ENCODE measurements at places on chromosomes 1 and 21. TPM values are rescaled to one million over a fixed set of nuclear protein-coding genes. Genes with fewer than 3 reads are reported as not detected.
A peak's percentile ranks its signal among the peaks of the same experiment; 100 is the strongest.

DNA sequence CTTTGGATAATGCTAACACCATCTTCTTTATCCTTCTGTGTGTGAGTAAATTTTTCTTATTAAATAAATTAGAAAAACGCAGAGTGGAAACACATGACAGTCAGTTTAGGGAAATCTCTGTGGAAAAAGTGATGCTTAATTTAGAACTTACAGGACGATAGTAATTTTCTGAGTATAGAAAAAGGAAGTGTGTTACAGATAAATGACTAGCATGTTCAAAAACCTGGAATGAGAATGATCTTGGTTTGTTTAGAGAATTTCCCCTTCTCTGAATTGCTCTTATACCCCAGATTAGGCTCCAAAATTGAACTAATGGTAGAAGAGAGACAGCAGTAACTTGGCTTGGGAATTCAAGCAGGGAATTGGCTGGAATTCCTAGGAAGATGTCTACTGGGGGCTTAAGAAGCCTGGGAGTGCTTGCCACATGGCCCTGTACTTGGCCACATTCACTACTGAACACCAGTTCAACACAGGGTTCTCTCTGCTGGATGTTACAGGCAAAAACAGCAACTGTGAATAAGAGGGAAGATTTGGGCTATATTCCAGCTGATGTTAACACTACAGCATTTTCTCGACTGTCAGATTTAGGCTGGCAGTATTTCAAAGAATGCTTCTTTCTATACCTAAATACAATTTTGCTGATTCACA is 1004.2 kb downstream of the TTLL7 start:
- DNase-seq: no peak
- no peak overlapping the region for H3K4me3 ChIP-seq
- H3K27me3 ChIP-seq: no peaks in the 10 kb centered on the region
- H3K27ac ChIP-seq: no peak overlapping the region
- no peaks in the 10 kb centered on the region for H3K36me3 ChIP-seq
- no peaks in the 10 kb centered on the region for H3K4me1 ChIP-seq

GRCh38 chr1:72283022-72283306 is 625 bp upstream of the NEGR1 start:
- DNase-seq: no peak
- peaks cover 2% of the 10 kb centered on the region for H3K27me3 ChIP-seq
- no peak overlapping the region for H3K27ac ChIP-seq

DNA sequence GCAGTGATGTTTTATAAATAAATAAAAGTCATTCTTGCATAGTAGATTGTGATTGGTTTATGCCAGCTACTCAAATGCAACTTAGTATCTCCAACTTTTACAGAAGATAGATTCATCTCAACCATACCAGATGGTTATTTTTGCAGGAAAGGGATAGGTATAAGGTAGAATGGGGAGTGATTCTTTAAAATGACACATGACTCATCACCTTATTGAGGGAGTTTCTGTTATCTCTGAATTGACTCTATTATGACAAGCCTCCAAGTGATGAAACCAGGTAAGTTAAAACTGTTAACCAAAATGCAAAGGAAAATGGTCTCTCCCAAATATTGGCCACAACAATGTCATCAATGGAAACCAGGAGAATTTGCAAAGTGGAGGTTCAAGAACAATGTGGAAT is 54.5 kb downstream of the PTPRC start:
- H3K27ac ChIP-seq: no peak overlapping the region
- no peak for DNase-seq
- peaks cover 19% of the 10 kb centered on the region for H3K4me1 ChIP-seq
- H3K27me3 ChIP-seq: peaks cover 1% of the 10 kb centered on the region
- no peak overlapping the region for H3K4me3 ChIP-seq
- no peaks in the 10 kb centered on the region for H3K36me3 ChIP-seq

DNA sequence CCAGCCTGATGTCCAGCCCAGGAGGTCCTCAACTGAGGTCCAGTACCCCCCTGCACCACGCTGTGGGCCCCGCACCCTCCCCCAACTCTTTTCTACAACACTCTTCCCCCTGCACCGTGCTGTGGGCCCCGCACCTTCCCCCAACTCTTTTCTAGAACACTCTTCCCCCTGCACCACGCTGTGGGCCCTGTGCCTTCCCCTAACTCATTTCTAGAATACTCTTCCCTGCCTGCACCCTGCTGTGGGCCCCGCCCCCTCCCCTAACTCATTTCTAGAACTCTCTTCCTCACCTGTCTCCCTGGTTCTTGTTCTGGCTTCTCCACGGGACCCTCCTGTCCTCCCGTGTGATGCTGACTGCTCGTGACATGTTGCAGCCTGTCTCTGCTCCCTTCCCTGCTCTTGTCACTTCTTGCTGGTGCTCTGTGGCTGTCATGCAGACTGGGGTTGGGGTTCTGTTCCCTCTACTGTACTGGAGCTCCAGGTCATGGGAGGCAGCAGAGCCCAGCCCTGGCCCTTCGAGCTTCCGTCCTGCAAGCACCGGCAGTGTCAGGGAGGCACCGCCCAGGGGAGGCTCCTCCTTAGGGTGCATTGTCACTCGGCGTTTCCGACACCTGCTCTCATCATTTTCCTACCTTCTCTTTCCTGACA is 160.1 kb upstream of the COL6A1 start:
- H3K27ac ChIP-seq: no peak overlapping the region
- H3K27me3 ChIP-seq: peaks cover 23% of the 10 kb centered on the region
- no peak overlapping the region for H3K4me3 ChIP-seq

GRCh38 chr1:245285168-245285567 is 130.4 kb downstream of the KIF26B start:
- H3K4me3 ChIP-seq: no peak overlapping the region
- peaks cover 4% of the 10 kb centered on the region for H3K27me3 ChIP-seq
- H3K36me3 ChIP-seq: no peaks in the 10 kb centered on the region

DNA sequence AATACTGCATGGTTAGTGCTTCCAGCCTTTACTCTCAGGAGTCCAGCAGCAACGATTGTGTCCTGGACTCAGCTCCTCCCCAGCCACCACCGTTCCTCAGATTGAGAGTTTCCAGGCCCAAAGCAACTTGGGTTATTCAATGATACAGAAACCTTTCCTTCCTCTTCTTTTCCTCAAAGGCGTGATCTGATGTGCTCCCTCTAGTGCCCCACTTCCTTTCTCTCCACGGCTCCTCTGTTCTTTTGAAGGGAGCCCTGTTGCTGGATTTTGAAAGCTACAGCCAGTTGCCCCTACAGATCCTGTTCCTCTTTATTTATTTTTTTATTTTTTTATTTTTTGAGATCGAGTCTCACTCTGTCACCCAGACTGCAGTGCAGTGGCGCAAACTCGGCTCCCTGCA is 14.1 kb downstream of the CRP start:
- H3K27me3 ChIP-seq: no peaks in the 10 kb centered on the region
- H3K4me1 ChIP-seq: peaks cover 24% of the 10 kb centered on the region
- no peak overlapping the region for H3K4me3 ChIP-seq
- H3K36me3 ChIP-seq: no peaks in the 10 kb centered on the region
- H3K27ac ChIP-seq: no peak overlapping the region
- DNase-seq: no peak

DNA sequence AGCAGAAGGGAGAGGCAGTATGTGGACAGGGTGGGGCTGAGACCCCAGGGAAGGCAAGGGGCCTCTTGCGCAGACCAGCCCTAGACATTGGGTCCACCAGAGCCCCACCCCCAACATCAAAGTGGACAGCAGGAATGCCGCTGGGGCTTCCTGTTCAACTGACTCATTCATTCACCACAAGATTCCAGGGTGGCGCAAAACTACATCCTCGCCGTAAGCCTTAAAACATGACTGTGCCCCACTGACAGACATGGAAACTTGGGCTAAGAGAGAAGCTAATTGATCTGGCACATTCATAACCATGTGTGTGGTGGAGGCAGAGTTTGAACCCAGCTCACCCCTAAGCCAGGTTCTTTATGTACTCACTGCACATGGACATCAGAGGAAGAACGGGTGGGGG is 14.0 kb downstream of the COL16A1 start:
- H3K27ac ChIP-seq: peak overlapping the region; percentile 92
- peaks cover 2% of the 10 kb centered on the region for H3K27me3 ChIP-seq
- peak; percentile 96 for DNase-seq
- H3K4me1 ChIP-seq: peaks cover 59% of the 10 kb centered on the region
- H3K4me3 ChIP-seq: peak overlapping the region; percentile 73

DNA sequence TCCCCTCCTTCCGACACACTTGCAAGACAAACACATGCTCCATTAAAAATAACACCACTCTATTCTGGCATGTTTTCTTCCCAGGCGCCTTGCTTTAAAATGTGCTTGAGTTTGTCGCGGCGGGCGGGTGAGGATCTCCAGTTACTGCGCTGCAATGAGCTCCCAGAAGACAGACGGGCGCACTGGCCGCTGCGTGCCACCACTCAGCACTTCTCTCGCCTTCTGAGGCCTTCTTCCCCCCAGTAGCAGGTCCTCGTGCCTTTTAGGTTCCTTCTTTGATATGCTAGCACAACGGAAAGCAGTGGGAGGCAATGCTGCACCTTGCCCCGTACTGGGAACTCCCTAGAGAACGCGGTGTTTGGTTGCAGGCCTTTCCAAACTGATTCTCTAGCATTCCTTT is 279.5 kb upstream of the NR5A2 start:
- H3K36me3 ChIP-seq: peaks cover 5% of the 10 kb centered on the region
- no peaks in the 10 kb centered on the region for H3K27me3 ChIP-seq

DNA sequence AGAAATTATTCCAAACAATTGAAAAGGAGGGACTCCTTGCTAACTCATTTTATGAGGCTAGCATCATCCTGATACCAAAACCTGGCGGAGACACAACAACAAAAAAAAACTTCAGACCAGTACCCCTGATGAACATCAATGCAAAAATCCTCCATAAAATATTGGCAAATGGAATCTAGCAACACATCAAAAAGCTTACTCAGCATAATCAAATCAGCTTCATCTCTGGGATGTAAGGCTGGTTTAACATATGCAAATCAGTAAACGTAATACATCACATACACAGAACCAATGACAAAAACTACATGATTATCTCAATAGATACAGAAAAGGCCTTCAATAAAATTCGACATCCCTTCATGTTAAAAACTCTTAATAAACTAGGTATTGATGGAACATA is 440.1 kb downstream of the NUF2 start:
- H3K4me1 ChIP-seq: no peaks in the 10 kb centered on the region
- H3K4me3 ChIP-seq: no peak overlapping the region
- DNase-seq: no peak
- peaks cover 7% of the 10 kb centered on the region for H3K36me3 ChIP-seq

DNA sequence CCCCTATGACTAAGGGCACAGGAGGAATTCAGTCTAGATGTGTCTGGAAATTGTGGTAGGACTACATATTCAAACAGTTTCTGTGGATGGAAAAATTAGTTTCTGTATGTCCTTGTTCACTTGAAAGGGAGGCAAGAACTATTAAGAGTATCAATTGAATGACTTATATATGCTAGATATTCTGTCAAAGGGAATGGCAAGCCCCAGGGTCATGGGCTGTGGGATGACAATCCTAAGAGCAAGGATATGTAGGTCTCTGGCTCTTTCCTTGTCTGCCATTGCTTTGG is 383.5 kb upstream of the B3GALT2 start:
- H3K27me3 ChIP-seq: peaks cover 1% of the 10 kb centered on the region
- H3K36me3 ChIP-seq: no peaks in the 10 kb centered on the region
- H3K4me3 ChIP-seq: peak overlapping the region; percentile 55

DNA sequence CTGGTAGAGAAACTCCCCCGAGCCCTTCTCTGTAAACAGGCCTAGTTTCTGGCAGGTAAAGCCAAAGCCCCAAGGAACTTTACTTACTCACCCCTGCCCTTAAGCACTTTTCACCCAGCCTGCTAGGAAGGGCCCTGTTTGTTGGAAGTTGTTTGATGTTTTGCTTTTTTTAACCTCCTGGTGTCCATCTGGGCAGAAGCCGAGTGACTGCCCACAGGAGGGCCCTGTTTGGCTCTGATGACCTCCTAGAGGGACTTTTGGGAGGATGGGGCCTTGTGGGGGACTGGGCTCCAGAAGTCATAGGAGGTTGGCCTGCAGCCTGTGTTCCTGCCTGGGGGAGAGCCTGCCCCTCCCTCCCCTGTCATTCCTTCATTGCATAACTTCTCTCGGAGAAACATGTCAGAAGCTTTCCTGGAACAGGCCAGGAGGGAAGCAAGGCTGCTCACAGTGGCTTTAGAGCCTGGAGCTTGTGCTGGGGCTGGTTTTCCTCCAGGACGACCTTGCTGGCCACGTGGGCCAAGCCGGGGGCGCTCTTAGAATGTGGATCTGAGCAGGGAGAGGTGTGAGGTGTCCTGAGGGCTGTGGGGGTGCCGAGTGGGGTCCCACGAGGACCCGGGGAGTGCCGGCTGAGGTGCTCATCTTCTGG is 33.9 kb downstream of the COQ8A start:
- H3K27ac ChIP-seq: peak overlapping the region; percentile 25
- H3K4me3 ChIP-seq: no peak overlapping the region
- DNase-seq: no peak
- H3K27me3 ChIP-seq: peaks cover 3% of the 10 kb centered on the region

DNA sequence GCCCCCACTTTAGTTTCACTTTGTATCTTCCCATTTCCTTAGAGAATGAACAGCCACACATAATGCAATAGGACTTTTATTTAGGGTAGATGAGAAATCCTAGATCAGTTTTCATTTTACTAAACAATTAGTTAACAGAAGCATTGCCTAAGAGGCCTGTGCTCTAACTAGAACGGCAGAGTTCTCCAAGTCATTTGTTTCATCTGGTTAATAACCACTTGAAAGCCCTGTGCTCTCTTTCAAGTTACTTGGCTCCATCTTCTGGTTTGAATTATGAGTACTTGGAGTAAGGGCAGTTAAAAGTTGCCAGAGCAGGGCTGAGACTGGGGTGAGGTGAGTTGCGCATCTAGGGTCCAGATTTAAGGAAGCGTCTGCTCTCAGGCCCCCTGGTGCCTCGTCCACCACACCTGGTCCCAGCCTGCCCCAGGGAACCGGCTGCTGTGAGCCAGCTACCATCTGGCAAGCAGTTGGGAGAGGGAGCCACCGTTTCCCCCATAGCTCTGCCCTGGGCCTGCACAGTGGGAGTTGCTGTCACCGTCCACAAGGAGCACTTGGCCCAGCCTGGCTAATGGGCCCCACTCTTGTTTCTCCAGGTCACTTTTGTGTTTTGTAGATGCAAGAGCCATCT is 18.1 kb upstream of the SLC44A3 start:
- DNase-seq: peak; percentile 86
- H3K4me3 ChIP-seq: peak overlapping the region; percentile 86
- peaks cover 75% of the 10 kb centered on the region for H3K4me1 ChIP-seq
- H3K27ac ChIP-seq: peak overlapping the region; percentile 84
- H3K36me3 ChIP-seq: no peaks in the 10 kb centered on the region

DNA sequence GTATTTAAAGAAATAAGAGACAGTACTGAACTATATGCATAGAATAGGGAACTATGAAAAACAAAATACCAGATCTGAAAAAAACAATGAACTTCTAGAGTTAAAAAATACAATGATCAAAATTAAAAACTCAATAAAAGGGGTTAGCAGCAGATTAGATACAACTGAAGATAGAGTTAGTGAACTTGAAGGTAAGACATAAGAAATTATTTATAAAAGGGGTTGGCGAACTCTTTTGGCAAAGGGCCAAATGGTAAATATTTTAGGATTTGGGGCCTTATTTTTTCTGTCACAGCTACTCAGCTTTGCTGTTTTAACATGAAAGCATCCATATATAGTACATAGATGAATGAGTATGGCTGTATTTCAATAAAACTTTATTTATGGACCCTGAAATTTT is 111.4 kb downstream of the ST3GAL3 start:
- peaks cover 34% of the 10 kb centered on the region for H3K4me1 ChIP-seq
- DNase-seq: no peak
- H3K27me3 ChIP-seq: peaks cover 3% of the 10 kb centered on the region
- no peak overlapping the region for H3K27ac ChIP-seq
- H3K4me3 ChIP-seq: no peak overlapping the region

- peak; percentile 49 for DNase-seq
- H3K27me3 ChIP-seq: no peaks in the 10 kb centered on the region
- peaks cover 20% of the 10 kb centered on the region for H3K36me3 ChIP-seq
- peaks cover 19% of the 10 kb centered on the region for H3K4me1 ChIP-seq
- H3K27ac ChIP-seq: peak overlapping the region; percentile 82
These were observed 22.6 kb downstream of the GON4L start for GRCh38 chr1:155834296-155834926.

NBPF19 gene
- 7.0 TPM for total RNA-seq

AIRE gene
- total RNA-seq: not detected

TRIM58 gene
- not detected for total RNA-seq

POU3F1 gene
- not detected for total RNA-seq

VHLL gene
- not detected for total RNA-seq
